Peyer's patch (tissue), 4 donors: ENCODE measurements at places on chromosomes 4 and X.
A peak's percentile ranks its signal among the peaks of the same experiment; 100 is the strongest.

GRCh38 chrX:68910731-68911428, 82.1 kb downstream of the EFNB1 start:
- DNase-seq = no peak

DNA sequence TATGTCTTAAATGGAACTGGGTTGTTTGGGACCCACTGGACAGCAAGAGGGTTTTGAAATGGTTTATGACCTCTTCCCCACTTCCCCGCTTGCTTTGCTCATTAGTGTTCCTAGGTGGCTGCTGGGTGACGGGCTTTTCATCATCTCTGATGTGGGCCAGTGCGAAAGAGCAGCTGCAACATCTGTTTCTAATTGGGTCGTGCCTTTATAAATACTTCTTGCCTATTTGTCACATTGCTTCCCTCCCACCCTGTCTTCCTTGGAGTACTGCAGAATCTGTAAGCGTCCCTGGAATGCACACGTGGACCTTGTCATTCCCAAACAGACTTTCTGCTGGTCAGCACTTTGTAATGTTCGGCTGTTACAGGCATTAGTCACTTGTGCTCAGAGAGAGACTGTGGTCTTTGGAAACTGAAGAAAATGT, 35.2 kb downstream of the SEPTIN11 start:
- DNase-seq = no peak

DNA sequence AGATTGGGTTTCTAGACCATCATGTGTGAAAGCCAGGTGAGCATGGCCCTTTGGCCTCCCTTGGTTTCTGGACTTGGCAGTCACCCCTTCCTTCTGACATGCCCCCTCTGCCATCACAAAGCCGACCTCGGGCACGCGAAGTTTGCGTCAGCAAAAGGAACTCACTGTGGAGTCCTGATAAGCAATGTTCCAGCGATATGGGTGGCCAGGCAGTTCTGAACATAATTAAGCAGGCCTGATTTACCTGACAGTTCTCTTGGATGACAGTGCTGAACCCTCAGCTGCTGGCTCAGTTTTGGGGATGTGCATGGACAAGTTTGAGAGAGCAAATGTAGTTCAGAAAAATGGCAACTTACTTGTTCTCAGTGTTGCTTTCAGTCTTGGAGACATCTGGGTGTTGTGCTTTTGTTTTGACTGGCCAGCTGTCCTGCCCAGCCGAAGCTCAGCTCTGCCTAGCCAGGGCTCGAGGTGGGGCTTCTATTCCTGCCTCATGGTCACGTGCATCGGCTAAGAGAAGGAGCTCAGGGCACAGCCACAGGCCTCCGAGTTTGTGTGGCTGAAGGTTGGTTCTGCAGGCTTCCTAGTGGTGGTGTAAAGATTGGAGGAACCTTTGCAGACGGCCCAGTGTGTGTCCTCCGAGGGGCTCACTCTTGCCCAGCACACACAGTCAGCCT, 78.3 kb downstream of the CLDN34 start:
- no peak for DNase-seq

DNA sequence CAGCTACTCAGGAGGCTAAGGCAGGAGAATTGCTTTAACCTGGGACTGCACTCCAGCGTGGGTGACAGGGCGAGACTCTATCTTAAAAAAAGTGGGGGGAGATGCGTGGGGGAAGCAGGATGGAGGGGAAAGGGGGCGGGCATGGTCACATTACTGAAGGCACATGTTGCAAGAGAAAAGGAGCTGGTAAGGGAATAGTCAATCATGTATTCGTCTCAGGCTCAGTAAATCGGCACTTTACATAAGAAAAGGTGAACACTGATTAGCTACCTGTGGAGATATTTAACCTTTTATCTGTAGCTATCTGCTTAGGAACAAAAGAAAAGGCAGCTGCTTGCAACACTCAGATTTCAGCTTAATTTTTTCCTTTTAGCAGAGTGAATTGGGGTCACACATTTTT, 132.5 kb downstream of the PLS3 start:
- no peak for DNase-seq

DNA sequence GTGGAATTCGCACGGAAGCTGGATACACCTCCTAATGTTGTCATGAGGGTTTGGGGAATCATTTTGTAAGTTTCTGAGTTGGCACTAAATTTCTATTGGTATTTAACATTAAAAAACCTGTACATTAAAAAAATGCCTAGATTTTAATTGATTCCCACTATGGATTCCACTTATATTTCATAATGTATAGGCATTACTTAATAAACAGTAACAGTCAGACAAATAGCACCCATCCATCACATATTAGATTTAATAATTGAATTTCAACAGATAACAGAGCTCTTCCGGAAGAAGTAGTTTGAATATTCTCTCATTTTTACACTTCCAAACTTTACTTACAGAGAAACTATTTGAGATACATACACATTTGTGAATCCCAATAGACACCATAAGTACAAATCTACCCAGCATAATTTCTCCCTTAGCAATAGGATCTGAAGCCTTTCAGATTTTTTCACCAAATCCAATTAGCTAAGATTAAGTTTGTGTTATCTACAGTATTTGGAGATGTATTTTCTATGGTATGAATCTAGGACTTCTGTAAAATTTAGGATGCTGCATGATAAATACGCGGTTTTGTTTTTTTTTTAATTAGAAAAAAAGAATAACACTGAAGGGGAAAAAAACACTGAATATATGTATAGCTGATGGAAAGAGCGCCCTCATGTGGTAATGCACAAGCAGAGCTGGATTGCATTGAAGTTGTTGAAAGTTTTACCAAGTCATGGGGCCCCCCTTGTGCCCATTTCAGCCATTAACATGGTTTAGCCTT, 12.2 kb upstream of the ODAM start:
- DNase-seq = no peak

DNA sequence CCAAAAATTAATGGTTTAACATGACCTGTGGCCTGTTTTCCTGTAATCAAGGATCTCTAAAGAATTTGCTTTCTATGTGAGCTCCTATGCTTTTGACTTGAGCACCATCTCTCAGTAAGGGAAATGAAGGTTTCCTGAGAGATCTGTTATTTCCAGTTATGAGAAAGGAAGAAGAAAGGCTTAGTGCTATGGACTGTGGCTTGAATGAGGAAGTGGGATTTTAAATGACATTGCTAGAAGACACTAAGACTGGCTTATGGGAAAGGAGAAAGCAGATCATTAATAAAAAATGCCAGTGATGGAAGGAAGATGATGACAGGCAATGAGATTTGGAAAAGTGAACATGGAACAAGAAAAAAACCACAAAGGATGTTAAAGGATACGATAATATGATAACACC, 285.4 kb downstream of the OPHN1 start:
- DNase-seq = no peak

GRCh38 chr4:55979562-55979961, 30.8 kb downstream of the CEP135 start:
- DNase-seq = no peak

DNA sequence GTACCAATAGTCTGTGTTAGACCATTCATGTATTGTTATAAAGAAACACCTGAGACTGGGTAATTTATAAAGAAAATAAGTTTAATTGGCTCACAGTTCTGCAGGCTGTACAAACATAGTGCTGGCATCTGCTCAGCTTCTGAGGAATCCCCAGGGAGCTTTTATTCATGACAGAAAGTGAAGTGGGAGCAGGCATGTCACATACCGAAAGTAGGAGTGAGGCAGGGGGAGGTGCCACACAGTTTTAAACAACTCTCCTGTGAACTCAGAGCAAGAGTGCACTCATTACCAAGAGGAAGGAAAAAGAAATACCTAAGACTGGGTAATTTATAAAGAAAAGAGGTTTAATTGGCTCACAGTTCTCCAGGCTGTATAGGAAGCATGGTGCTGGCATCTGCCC, 591.2 kb downstream of the PPP4R3C start:
- no peak for DNase-seq

- no peak for DNase-seq
Measured at GRCh38 chr4:121376097-121376496, 4.7 kb downstream of the QRFPR start.

DNA sequence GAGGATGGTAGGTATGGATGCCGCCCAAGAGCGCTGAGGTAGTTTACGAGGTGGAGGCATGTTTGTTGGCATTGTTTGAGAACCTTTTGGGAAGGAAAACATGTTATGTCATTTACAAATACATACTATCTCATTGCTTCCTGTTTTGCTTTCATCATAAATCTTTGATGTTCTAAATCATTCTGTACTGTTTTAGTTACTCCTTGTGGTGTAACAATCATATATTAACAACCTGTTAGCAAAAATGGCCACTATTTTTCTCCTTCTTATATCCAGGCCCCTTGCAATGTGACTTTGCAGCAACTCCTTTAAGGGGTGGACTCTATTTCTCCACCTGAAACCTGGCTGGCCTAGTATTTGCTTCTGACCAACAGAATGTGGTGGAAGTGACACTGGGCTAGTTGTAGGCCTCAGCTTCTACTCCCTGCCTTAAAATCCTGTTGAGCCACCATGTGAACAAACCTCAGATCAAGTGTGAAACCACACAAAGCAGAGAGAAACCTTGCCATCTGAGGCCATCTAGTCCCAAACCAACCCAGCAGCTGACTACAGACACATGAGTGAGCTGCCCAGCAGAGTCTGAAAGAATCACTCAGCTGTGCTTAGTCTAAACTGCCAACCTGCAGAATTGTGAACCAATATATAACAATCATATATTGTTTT, 15.8 kb upstream of the CXorf38 start:
- no peak for DNase-seq

DNA sequence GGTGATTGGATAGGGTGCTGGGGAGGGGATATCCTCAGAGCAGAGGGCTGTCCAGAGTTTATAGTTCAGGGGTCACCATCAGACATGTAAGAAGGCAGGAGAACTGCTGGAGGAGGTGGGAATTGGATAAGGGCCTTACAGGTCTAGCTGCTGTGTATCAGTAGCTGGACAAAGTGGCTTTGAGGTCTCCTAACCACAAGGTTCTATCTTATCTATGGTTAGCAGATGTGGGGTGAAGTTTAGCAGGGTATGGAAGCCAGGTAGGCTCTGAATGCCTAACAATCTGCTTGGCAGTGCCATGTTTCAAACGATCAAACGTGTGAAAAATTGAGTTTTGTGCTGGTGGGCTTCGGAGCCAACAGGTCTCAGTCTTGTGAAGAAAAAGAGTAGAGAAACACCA, 32.1 kb upstream of the MAGEA8 start:
- DNase-seq = no peak

GRCh38 chrX:126164226-126164625, 1.9 kb downstream of the DCAF12L2 start:
- DNase-seq = no peak

GRCh38 chr4:96833831-96834230, 993.9 kb downstream of the PDHA2 start:
- no peak for DNase-seq

- no peak for DNase-seq
Measured at GRCh38 chrX:69371159-69371558, 133.0 kb upstream of the NALF2 start.

DNA sequence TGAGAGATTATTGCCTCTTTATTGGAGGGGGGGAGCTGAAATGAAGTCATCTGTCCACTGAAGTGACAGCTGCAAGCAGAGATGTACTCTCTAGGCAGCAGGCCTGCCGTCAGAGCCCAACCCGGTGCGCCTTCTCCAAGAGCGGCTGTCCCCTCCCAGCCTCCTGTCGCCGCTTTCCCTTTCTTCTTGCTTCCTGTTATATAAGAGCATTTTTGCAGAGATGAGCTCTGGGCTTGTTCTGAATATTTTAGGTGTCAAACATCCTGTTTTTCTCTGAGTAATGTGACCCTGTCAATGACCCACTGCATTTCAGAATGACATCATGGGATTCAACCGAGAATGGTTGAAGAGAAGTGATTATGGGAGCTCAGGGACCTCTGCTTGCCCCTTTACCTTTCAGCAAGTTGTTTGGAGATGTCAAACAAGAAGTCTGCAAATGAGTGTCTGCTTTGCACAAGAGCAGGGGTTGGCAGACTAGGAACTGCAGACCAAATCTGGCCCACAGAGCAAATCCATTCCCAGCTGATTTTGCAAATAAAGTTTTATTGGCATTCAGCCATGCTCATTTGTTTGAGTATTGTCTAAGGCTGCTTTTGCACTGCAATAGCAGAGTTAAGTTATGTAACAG, 79.9 kb downstream of the SLC9A6 start:
- peak; percentile 55 for DNase-seq

GRCh38 chrX:103629318-103630170, 769 bp downstream of the TCEAL1 start:
- DNase-seq = peak; percentile 64
